ENCODE measurements at places on chromosomes 3 and 15. TPM values are rescaled to one million over a fixed set of nuclear protein-coding genes. Genes with fewer than 3 reads are reported as not detected.

The KCNMB2 gene
- 11.9 TPM for total RNA-seq

The DUT gene
- total RNA-seq: 41.3 TPM

The CEP63 gene
- 45.1 TPM for total RNA-seq

The CHRM5 gene
- total RNA-seq: 0.63 TPM

The SH2D7 gene
- not detected for total RNA-seq

The TNIK gene
- 118 TPM for total RNA-seq

The CP gene
- total RNA-seq: 0.94 TPM

The PRSS50 gene
- 0.31 TPM for total RNA-seq

The ADGRG7 gene
- total RNA-seq: not detected

The PLS1 gene
- 0.94 TPM for total RNA-seq

The GLDN gene
- total RNA-seq: 2.2 TPM

The CYP1A2 gene
- not detected for total RNA-seq

The TGM5 gene
- not detected for total RNA-seq
